RPMI8226 (cell line): ENCODE measurements at places on chromosomes 16 and 17.

- DNase-seq, result no peak
Observed at GRCh38 chr16:3553138-3553923, 23.9 kb downstream of the NLRC3 start.

GRCh38 chr17:3926860-3927627 is 10.8 kb upstream of the P2RX1 start:
- no peak for DNase-seq

DNA sequence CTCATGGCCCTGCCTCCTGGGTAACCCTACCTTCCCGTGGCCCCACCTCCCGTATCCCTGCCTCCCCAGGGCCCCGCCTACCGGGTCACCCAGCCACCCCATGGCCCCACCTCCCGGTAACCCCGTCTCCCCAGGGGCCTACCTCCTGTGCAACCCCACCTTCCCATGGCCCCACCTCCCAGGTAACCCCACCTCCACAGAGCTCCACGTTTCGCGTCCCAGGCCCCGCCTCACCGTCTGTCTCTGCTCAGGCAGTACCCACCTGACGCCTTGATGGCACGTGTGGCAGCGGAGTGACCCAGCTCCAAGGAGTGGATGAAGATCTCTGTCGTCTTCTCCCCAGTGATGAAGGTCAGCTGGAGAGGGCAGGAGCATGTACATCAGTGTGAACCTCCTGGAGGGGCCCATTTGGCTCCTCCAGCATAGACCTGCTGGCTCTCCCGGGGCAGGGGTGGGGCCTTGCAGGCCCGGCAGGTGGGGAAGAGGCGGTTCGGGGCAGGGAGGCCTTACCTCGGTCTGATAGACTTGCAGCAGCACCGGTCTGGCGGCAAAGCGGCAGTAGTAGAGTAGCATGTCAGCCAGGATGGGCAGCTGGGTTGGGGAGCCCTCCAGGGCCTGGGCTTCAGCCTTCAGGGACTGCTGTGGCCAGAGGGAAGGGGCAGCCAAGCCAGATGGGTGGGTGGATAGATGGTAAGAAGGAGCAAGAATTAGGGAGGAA is 18.7 kb upstream of the PIK3R6 start:
- DNase-seq, result no peak

DNA sequence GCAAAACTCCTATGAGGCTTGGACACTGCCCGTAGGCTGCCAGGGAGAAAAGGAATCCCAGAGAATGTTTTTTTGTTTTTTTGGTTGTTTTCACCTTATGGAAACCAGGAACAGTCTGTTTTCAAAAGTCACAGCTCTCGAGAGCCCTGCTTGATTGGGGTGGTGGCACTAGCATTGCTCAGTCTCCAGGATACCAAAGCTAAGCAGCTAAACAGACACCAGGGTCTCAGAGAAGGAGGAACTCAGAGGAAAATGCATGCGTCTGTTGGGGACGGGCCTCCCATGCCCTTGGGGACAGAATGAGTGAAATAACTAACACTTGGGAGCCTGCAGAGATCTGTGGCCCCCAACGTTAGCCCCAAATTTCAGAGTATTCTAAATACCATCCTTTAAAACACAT is 178.8 kb downstream of the SOX9 start:
- DNase-seq, result no peak

- no peak for DNase-seq
Observed at GRCh38 chr17:8289103-8289397, 580 bp downstream of the RANGRF start.

- no peak for DNase-seq
Observed at GRCh38 chr17:6714315-6714874, 1.2 kb upstream of the SLC13A5 start.

DNA sequence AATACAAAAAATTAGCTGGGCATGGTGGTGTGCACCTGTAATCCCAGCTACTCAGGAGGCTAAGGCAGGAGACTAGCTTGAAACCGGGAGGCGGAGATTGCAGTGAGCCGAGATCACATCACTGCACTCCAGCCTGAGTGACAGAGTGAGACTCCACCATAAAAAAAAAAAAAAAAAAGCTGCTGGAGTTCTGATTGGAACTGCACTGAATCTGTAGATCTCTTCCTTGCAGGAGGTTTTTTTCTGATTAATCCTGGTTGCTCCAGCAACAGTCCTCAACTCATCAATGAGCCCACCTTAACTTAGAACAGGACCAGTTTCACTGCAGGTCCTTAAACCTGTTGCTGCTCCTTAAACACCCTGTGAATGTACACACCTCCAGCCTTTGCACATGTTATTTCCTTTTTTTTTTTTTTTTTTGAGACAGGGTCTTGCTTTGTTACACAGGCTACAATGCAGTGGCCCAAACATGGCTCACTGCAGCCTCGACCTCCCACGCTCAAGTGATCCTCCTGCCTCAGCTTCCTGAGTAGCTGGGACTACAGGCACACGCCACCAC is 1.6 kb upstream of the ODAD4 start:
- DNase-seq, result no peak

DNA sequence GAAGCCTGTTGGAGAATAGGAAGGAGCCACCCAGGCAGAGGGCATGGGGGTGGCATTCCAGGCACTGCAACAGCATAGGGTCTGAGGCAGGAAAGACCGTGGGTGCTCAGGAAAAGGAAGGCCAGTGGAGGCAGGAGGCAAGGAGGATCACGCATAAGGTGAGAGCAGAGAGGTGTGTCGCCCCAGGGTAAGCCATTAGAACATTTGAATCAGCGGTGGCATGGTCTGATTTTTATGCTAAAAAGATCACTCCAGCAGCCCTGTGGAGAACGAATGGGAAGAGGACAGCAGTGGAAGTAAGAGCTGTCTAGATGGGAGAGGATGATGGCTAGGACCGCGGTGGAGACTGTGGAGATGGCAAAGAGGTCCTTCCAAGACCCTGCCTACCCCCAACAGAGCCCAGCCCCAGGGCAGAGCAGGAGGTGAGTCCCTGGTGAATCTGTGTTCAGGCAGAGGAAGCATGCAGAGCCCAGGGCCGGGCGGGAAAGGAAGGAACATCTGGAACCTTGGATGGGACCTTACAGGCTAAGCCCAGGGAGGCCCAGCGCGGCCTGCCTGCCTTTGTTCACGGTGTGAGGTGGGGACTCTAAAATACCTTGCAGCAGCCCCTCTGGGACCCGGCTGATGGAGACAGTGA is 7.8 kb downstream of the LPO start:
- DNase-seq, result no peak

- no peak for DNase-seq
Observed at GRCh38 chr17:35373984-35374765, 754 bp upstream of the SLFN11 start.

- DNase-seq, result no peak
Observed at GRCh38 chr16:77399546-77399945, 35.3 kb downstream of the ADAMTS18 start.

DNA sequence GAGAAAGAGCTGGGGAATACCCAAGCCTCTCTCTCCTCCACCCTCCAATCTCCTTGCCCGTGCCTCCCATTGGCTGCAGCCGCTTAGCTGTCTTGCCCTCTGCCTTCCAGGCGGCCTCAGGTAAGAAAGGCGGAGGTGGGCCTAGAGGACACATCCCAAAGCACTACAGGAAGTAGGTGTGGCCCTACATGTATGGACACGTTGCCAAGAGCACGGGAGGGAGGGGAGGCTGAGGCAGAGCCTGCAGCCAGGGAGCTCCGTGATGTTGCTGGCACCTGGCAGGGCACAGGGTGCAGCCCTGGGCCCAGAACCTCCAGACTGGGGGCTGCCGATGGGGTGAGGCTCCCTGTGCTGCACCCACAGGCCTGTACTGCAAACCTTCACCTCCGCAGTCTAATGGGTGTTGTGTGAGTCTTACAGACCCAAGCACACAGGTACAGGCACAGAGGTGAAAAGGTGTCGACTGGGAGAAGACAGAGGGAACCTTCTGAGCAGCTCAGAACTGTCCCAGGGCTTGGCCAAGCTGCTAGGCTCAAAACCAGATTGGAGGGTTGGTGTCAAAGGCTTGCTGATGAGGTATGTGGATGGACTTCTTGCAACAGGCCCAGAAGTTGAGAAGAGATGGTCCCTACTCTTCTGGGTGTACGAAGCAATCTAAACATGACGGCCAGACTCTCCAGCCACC is 23.5 kb upstream of the FOXK2 start:
- no peak for DNase-seq

- DNase-seq, result peak; percentile 54
Observed at GRCh38 chr16:72657791-72658190, 390.1 kb downstream of the ZFHX3 start.

GRCh38 chr17:79519601-79520000 is 91.2 kb downstream of the RBFOX3 start:
- DNase-seq, result no peak

DNA sequence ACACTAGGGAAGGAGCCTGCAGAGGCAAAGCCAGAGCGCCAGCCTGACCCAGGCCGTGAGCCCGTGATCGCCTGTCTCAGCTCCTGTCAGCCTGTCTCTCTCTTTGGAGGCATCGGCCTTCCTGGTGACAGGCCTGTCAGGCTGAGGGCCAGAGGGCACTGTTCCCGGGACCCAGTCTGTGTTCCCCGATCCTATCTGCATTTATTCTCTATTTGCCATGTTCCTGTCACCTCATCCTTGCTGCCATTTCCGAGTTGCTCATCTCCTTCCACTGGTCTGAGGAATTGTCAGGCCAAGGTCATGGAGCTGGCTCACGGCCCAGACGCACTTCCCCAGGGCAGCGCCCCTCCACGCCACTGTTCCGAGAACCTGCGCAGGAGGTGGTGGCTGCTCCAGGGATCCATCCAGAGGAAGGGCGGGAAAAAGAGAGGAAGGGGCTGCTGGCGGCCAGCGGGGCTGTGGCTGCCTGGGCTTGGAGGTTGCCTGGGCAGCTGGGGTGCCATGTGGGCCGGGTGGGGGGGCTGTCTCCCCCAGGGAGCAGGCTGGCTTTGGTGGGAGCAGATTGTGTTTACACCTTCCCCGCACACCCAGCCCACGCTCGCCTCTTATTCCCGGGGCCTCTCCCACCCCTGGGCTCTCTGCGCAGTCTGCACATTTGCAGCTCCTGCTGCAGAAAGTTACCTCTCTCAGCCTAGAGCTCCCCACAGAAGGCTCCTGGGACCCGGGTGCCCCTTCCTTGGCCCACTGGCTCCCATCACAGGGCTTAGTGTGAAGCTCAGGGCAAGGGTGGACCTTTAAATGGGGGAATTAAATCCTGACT is 4.9 kb downstream of the PRCD start:
- no peak for DNase-seq

- no peak for DNase-seq
Observed at GRCh38 chr16:336269-336668, 16.3 kb downstream of the AXIN1 start.

- DNase-seq, result no peak
Observed at GRCh38 chr16:54353097-54353496, 66.5 kb upstream of the IRX3 start.

GRCh38 chr17:6498356-6498755 is 54.1 kb downstream of the PIMREG start:
- DNase-seq, result no peak

DNA sequence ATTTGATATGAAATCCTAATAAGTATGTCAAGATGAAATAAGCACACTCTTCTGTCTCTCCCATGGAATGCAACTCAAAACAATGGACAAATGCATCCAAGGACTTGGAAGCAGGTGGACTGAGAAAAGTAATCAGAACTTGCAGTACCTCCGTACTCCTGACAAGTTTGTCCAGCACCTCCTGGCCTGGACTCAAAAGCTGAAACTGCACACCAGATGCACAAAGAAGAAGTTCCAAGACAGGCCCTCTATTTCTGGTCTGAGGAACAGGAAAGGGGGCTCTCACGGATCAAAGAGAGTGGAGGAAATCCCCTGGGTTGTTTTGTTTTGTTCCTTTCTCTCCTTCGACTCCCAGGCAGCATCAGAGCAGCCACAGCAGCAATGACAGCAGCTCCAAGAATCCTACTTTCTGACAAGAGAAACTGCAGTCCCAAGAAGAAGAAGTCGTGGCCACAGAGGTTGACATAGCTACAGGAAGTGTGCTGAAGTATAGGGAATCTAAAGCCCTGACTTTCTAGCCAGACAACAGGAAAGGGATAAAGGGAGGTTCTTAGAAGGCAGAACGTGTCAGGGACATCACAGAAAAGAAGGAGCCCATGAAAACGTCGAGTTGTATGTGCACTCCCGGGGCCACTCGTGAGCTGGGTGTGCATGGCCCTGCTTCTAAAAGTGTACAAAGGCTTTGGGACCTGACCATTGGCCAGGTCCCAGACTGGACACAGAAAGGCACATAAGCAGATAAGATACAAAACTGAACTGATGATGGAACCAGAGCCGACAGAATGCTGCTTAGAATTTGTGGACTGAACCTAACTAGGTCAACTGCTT is 29.3 kb downstream of the AKAP10 start:
- DNase-seq, result no peak

GRCh38 chr16:51657848-51658247 is 506.8 kb upstream of the SALL1 start:
- no peak for DNase-seq

DNA sequence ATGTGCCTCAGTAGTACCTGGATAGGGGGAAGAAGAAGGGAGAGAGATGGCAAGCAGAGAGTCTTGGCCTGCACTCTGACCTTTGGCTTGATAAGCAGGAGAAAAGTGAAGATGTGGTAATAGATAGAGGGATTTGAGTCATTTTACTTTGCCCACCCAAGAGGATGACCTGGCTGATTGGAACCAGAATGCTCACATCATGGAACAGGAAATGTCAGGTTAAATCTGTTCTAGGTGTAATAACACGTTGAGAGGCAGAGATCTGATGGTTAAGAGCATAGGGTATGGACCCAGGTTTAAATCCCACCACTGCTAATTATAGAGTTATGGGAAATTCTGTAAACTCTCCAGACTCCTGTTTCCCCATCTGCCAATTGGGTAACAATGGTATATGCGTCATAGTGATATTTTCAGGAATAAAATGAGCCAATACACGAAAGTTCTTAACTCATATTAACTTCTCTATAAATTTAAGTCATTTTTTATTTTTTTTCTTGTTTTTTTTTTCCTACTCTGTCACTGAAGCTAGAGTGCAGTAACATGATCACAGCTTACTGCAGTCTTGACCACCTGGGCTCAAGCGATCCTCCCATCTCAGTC is 8.1 kb upstream of the CCL18 start:
- no peak for DNase-seq
